Activated CD4-positive, alpha-beta T cell treated with anti-CD3 and anti-CD28 coated beads, Interleukin-2, Interleukin-4, amounts not matched to agents 100 ng/mL and 50 ng/mL, durations not matched to agents 16 hours and 8 hours (primary cell): ENCODE measurements at places on chromosomes 7 and 10.

- no peak for DNase-seq
These were observed 36.0 kb upstream of the NRG3 start for GRCh38 chr10:81838950-81839349.

DNA sequence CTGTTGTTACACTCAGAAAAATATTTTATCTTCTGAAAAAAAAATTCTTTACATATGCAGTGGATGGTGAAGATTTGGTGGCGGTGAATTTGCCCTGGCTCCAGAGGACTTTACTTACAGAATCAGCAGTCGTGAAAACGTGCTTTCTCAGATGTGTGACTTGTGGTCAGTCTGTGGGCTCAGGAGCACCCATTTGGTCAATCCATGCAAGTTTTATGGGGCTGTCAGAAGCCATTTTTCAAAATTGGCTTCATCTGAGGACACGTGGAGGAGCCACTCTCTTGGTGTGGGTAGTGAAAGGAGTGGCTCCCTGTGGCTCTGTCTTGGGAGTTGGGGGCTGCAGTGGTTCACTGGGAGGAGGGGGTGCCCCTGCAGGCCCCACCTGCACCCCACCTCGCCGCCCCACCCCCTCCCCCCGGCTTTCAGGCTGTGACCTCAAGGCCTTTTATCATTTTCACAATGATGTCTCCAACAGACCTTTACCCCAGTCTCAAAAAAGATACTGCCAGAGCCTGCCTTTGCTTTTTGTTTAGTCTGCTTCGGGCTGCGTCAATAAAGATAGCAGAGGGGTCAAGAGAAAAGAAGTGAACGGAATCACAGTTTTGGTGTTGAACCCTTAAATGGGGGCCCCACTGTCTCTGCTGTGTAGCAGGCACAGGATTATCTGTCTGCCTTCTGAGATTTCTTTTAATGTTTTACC lies 137.4 kb downstream of the MGMT start:
- DNase-seq = no peak

DNA sequence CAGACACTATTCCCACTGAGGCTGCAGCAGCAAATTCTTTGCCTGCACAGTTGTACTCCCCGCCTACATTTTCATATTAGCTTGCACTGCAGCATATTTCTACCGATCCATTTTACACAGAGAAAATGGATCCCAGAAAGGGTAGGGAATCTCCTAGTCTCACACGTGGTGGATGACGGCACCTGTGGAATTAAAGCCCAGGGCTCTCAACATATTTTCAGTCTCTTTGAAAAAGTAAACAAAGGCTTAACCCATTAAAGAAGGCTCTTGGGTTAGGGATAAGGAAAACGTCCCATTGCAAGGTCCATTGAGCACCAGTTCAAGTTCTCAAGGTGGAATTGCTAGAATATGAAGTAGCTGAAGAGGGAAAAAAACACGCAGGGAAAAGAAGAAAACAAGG lies 49.4 kb upstream of the FOXI2 start:
- no peak for DNase-seq

DNA sequence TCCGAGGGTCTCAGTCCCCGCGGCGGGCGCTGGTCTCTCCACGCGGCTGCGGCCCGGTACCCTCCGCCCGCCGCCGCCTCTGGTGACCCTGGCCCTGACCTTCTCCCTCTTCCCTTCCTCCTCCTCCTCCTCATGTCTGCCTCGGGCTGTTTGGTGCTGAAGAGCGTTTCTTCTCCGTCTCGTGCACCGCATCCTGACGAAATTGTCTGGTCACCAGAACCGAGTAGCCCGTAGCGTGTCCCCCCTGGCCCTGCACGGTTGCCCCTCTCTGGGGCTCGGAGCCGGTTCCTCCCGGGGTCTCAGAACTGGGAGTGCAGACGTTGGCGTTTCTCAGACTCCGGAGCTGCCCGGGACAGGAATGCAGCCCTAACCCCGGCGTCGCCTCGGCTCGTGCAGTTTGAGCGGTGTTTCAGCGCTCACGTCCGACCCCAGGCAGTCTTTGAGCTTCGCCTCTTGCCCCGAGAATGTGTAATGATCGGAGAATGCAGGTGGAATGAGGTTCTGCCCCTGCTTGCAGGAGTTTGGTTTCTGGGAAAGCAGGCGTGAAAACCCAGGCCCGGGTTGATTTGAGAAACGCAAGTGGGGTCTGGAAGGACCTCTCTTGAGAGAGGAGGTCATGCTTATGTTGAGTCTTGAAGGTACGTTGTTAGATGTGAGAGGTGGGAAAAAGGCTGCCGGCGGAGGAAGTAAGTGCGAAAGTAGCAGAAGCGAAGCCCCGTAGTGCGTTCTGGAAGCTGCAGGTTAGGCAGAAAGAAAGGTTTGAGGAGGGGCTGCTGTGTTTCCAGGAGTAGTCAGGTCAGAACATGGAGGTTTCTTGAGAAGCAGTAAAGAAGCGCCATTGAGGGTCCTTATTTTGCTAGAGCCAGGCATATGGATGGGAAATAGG lies 743 bp downstream of the RBM17 start:
- DNase-seq = no peak

DNA sequence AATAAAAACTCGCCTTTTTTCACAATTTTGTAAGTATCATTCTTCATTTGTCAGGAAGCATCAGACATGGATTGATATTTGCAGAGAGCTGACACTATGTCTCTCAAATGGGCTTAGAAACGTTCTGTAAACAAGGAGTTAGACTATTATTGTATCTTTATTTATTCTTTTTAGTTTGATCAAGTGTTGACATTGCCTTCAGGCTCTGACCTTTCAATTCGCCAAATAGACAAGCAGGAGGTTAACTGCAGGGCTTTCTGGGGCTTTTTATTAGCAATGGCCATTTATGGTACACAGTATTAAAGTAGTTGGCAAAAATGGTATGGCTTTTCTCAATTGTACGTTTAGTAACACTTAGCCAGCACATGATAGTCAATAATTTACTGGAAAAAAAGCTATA lies 221.7 kb downstream of the ZWINT start:
- no peak for DNase-seq
